OCI-M1 (cell line): ENCODE measurements at places on chromosomes 3 and 15.

- DNase-seq, result no peak
These were observed 2.0 kb downstream of the RBM15B start for GRCh38 chr3:51393134-51393495.

- no peak for DNase-seq
These were observed 20.0 kb upstream of the C3orf22 start for GRCh38 chr3:126578702-126579101.

DNA sequence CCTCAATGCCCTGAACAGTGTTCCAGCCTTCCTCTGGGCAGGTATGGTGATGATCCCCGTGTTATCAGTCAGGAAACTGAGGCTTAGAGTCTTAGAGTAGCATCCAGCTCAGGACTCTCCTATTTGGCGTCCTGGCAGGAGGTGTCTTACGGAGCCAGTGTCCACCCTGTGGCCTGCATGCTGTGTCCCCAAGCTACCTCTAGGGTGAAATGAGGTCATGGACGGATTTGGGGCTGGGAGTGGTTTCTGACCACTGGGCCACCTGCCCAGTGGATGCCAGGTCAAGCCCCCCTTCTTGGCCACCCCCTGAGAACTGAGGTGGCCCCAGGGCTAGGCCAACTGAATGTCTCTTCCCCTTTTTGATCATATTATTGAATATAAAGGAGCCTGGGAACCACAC is 27.2 kb upstream of the SLC6A6 start:
- DNase-seq, result no peak

DNA sequence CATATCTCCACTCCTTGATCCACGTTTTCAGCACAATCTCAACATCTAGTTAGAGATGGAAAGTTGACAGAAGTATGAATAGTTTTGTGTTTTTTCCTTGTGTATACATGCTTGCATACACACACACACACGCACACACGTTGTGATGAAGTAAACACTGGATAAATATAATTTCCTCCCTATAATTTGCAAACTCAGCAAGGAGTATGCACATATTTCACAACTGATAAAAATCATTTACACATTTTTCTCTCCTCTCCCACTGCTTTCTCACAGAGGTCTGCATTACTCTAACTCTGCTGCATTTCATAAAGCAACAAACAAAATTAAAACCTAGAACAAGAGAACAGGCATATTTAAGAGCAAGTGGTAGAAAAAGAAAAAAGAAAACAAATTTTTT is 320.9 kb downstream of the ERC2 start:
- no peak for DNase-seq

GRCh38 chr3:188058569-188059184 is 95.3 kb upstream of the LPP start:
- no peak for DNase-seq
